Activated CD4-positive, alpha-beta T cell treated with anti-CD3 and anti-CD28 coated beads, Interleukin-2, amount 10 ng/mL, durations not matched to agents 7 days and 5 days (primary cell): ENCODE measurements at places on chromosomes 7 and 10. TPM values are rescaled to one million over a fixed set of nuclear protein-coding genes. Genes with fewer than 3 reads are reported as not detected.
A peak's percentile ranks its signal among the peaks of the same experiment; 100 is the strongest.

DNA sequence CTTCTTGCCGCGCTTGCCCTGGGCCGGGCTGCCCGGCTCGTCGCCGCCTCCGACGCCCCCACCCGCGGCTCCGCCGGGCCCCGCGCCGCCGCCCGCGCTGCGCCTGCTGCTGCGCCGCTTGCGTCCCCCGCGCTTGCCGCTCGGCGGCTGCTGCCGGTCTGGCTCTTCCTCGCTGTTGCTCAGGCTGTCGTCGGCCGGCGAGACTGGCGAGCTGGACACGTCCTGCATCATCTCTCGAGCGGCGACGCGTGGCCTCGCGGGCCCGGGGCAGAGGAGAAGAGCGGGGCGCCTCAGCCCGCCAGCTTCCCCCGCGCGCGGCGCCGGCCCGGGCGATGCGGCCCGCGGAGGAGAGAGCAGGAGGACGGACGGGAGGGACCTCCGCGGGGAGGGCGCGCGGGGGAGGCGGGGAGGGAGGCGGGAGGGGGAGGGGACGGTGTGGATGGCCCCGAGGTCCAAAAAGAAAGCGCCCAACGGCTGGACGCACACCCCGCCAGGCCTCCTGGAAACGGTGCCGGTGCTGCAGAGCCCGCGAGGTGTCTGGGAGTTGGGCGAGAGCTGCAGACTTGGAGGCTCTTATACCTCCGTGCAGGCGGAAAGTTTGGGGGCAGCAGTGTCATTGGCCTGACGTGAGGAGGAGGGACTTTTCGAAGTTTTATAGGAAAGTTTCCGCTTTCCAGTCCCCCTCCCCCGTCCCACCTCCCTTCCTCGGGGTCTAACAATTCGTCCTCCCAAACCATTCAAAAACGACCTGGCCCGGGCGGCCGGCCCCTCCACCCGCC is at the start of gene TWIST1:
Gene TWIST1, minus strand, starts transcription at position 546 of the 779 bp plus-strand sequence. Its CDS starts 315 bp downstream, at position 231.
- no peak within 1 kb of the TSS for H3K4me3 ChIP-seq
- no peak within 1 kb of the TSS for H3K27ac ChIP-seq
- peaks cover 67% of the 10 kb centered on the region for H3K27me3 ChIP-seq
- peaks cover 2% of the 10 kb centered on the region for H3K4me1 ChIP-seq
- no peaks in the 10 kb centered on the region for H3K36me3 ChIP-seq
- DNase-seq = no peak

Gene DNA2
- 30.3 TPM for total RNA-seq

GRCh38 chr10:114279901-114280644 is 41.0 kb downstream of the VWA2 start:
- H3K36me3 ChIP-seq = no peaks in the 10 kb centered on the region
- H3K27me3 ChIP-seq = no peaks in the 10 kb centered on the region
- H3K4me3 ChIP-seq = no peak overlapping the region
- no peak for DNase-seq
- H3K4me1 ChIP-seq = no peaks in the 10 kb centered on the region

Gene NEUROD6
- total RNA-seq = not detected

GRCh38 chr7:51517187-51517586 is 200.6 kb upstream of the COBL start:
- H3K4me1 ChIP-seq = no peaks in the 10 kb centered on the region
- no peaks in the 10 kb centered on the region for H3K27me3 ChIP-seq
- DNase-seq = no peak
- H3K36me3 ChIP-seq = no peaks in the 10 kb centered on the region
- no peak overlapping the region for H3K4me3 ChIP-seq

- H3K27me3 ChIP-seq = peaks cover 13% of the 10 kb centered on the region
- H3K27ac ChIP-seq = no peak overlapping the region
- no peak for DNase-seq
- no peaks in the 10 kb centered on the region for H3K36me3 ChIP-seq
- no peaks in the 10 kb centered on the region for H3K4me1 ChIP-seq
Observed at GRCh38 chr10:9331583-9332008, 1277.1 kb downstream of the GATA3 start.

DNA sequence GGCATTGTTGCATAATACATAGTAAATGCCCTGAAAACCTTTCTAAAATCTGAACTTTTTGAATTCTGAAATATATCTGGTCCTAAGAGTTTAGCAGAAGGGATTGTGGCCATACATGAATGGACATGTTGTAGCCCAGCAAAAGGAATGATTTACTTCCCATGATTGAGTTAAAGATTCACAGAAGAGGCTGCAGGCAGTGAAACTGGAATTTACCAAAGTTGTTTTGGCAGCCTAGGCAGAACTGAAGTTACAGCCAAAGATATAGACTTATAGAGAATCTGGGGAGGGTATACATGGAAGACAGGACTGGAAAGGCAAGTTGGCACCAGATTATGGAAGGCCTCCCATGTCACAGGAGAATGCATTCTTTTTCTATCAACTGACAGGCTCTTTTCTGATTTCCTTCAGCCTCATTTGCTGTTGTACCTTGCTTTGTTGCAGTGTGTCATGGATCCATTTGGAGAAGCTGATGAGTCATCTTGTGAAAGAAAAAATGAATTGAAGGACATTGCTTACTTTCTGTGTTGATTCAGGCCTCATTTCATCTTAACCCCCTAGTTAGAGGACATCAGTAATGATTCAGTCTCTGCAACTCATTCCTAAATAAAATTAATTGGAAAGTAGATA is 356.2 kb upstream of the LRGUK start:
- no peak for DNase-seq
- no peaks in the 10 kb centered on the region for H3K27me3 ChIP-seq
- no peaks in the 10 kb centered on the region for H3K4me1 ChIP-seq
- H3K27ac ChIP-seq = no peak overlapping the region
- no peak overlapping the region for H3K4me3 ChIP-seq

- no peaks in the 10 kb centered on the region for H3K36me3 ChIP-seq
- no peak overlapping the region for H3K27ac ChIP-seq
- no peak overlapping the region for H3K4me3 ChIP-seq
- peak; percentile 37 for DNase-seq
- H3K27me3 ChIP-seq = peaks cover 11% of the 10 kb centered on the region
- peaks cover 11% of the 10 kb centered on the region for H3K4me1 ChIP-seq
Observed at GRCh38 chr7:40717242-40717641, 582.4 kb downstream of the SUGCT start.

- no peaks in the 10 kb centered on the region for H3K27me3 ChIP-seq
- no peak overlapping the region for H3K27ac ChIP-seq
- no peak overlapping the region for H3K4me3 ChIP-seq
Observed at GRCh38 chr10:111989136-111989911, 194.2 kb downstream of the GPAM start.

Gene ZNF804B
- total RNA-seq = not detected

DNA sequence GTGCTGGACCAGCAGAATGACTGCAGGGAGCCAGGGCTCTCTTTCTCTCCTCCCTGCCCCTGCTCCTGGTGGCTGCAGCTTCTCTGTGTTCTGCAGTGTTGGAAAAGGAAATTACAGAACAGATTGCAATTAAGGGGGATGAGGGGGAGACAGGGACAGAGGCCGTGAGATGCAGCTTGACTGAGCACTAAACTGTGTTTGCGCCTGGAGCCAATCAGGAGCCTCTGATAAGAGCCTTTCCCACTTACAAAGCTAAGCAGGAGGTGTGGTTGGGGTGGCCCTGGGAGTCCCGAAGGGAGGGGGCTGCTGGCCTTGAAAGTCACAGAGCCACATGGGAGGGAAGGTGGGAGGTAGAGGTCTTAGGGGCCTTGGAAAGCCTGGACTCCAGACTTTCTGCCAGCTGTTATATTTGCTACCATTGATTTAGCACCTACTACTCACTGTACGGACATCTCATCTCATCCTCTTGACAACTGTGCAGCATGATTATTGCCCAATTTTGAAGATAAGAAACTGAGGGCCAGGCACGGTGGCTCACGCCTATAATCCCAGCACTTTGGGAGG is 26.7 kb downstream of the TRIM8 start:
- no peak overlapping the region for H3K27ac ChIP-seq
- no peaks in the 10 kb centered on the region for H3K27me3 ChIP-seq
- peaks cover 45% of the 10 kb centered on the region for H3K4me1 ChIP-seq
- no peak overlapping the region for H3K4me3 ChIP-seq

Gene VAX1
- total RNA-seq = not detected
